Left renal pelvis (tissue), 4 donors: ENCODE measurements at places on chromosomes 2 and 18.

DNA sequence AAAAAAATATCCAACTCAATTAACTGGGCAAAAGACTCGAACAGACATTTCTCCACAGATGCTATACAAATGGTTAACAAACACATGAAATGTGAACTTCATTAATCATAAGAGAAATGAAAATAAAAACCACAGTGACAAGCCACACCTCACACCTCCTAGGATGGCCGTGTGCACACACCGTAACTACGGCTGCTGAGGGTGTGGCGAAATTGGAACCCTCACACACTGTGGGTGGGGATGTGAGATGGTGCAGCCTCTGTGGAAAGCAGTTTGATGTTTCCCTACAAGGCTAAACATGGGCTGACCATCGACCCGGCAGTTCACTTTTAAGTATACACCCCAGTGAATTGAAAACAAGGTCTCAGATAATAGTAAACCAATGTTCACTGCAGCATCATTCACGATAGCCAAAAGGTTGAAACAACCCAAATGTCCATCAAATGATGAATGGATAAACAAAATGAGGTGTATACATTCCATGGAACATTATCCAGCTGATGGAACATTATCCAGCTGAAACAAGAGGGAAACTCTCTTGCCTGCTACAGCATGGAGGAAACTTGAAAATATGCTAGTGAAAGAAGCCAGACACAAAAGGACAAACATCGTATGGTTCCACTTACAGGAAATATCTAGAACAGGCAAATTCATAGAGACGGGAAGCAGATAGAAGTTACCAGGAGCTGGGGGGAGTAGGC, 32.2 kb downstream of the ZAP70 start:
- DNase-seq, result no peak

- no peak for DNase-seq
These were observed 233.4 kb downstream of the NAPG start for GRCh38 chr18:10759241-10759640.

DNA sequence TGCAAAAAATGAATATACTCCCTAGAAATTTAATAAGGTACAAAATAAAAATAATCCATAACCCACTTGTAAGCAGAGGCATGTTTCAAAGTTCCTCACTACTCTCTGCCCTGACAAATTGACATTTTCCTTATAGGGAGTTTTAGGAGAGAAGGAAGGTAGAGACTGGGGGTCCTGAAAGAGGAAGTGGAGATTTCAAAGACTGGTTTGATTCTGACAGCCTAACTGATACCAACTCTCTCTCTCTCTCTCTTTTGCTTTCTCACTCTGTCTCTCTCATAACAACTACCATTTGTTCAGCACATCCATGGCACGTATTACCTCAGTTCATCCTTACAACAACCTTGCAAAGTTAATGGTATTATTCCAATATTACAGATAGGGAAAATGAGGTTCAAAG, 18.6 kb downstream of the FZD7 start:
- DNase-seq, result no peak

GRCh38 chr2:20451761-20452499, 5.1 kb downstream of the RHOB start:
- DNase-seq, result no peak

GRCh38 chr18:60319129-60319528, 53.4 kb downstream of the MC4R start:
- no peak for DNase-seq

DNA sequence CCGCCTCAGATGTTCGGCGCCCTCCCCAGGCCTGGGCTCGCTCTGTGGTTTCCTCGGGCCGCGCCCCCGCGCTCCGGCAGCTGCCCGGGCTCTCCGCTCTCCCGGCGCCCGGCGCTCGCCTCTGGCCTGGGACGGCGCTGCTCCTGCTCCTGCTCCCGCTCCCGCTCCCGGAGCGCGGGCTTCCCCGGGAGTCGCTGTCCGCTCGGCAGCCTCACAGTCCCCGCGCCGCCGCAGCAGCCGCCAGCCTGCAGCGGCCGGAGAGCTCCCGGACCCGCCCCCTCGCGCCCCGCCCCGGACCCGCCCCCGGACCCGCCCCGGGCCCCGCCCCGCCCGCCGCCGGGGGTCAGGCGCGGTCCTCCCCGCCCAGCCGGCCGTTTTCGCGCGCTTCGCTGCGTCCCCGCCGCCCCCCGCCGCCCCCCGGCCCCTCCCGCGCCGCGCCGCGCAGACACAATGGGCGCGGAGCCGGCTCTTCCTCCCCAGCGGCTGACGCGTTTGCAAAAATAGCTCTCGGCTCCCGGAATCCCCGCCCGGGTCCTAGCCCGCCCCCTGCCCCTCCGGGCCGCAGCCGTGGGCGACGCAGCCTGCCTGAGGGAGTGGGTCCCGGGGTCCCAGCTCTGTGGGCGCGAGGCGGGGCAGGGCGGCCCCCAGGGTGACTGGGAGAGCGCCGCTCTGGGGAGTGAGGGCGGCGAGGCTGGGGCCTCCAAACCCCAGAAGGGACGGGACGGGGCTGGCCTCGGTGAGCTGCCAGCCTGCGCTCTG, at the start of gene ARL4C:
ARL4C (minus strand) TSS at position 247 of the 759 bp plus-strand sequence. CDS start 495 bp downstream, outside the sequence.
- DNase-seq, result no peak

GRCh38 chr18:58862851-58863538, 1.7 kb upstream of the ZNF532 start:
- no peak for DNase-seq

DNA sequence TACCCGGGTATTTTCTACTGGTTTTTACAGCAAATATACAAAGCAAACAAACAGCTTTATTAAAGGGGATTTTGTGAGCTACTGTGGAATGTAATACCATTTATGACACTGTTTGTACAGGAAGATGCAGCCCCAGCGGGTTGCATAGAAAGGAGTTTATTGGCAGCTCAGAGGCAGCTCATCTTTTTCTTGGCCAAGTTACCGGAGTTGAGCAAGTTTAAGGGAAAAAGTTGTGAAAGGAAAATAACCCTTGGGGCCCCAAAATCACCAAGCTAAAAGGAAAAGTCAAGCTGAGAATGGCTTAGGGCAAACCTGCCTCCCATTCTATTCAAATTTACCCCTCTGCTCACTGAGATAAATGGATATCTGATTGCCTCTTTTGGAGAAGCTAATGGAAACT, 60.8 kb downstream of the MOB4 start:
- DNase-seq, result no peak

GRCh38 chr2:45180779-45181178, 171.5 kb upstream of the SIX2 start:
- DNase-seq, result no peak

- no peak for DNase-seq
These were observed 109.8 kb downstream of the AP1S3 start for GRCh38 chr2:223727562-223727961.

GRCh38 chr2:216394881-216395280, 17.4 kb upstream of the SMARCAL1 start:
- DNase-seq, result no peak

DNA sequence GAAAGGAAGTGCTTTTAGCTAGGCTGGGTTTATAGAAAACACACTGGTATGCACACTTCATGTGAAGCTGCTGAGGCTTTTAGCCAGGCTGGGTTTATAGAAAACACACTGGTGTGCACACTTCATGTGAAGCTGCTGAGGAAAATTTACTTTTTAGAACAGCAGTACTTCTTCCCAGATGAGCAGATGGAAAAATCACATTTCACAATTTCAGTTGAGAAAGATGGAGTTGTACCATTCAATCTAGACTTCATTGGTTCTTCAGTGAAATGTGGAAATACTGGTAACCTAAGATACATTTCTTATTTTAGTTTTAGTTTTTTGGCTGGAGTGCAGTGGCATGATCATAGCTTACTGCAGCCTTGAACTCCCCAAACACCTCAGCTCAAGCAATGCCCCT, 11.1 kb downstream of the SNTG2 start:
- DNase-seq, result no peak

DNA sequence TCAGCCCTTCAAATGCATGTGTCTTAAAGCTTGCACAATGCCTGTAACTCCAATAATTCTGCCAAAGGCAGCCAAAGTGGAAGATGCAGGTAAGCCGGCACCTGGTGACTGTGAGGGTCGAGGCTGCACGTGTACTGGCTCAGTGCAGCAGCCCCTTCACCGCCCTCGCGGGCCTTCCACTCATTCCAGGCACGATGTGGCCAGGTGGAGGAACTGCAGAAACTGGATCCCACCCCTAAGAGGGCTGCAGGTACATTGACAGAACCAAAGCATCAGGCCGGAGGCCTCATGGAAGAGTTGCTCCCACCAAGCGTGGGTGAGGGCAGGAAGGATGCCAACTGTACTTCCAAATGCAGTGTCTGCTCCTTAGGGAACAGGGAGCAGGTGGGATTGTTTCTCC, 253.4 kb downstream of the HDAC4 start:
- no peak for DNase-seq

DNA sequence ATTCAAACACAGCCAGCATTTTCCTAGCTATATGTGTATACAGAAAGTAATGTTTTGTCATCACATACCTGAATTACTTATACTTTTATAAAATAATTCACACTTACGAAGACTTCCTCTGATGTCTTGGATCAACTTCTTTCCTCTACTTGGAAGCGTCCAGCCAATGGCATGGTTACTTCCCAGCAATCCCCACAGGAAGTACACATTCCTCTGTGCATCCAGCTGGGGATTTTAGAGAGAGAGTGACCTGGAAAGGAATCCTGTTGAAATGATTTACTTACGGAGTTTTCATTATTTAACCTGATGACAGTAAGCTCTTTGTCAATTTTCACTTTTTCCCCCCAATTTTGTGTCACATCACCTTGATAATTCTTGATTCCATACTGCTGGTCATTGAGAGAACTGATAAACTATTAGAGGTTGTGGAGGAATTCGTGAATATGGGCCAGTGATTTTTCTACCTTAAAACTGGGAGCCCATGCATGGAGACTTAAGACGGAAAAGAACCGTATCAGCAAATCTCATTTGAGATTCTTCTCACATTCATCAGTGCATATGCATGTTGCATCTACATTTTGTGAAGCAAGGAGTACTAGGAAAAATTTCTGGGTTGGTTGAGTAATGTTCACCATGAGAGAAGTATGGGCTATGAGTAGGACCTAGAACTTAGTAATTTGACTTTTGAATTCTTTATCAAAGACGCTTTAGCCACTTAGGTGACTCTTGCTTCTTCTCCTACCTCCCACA, 9.0 kb upstream of the IL18R1 start:
- DNase-seq, result no peak

DNA sequence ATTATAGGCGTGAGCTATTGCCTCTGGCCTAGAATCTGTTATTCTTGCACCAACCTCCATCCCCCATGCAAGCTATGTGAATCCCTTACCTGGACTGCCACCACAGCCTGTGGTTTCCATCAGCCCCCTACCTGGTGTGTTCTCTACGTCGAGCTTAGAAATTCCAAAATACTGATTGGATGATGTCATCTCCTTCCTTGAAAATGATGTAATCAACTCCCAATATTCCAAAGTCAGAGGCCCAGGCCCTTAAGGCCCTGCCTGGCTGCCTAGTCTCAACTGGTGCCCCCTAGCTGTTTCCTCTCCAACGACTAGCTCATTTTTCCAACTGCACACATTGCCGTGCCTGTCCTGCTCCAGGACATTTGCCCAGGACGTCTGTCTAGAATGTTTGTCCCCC, 41.3 kb upstream of the GBX2 start:
- no peak for DNase-seq

- DNase-seq, result no peak
These were observed 27.6 kb upstream of the ASAP2 start for GRCh38 chr2:9178904-9179571.

DNA sequence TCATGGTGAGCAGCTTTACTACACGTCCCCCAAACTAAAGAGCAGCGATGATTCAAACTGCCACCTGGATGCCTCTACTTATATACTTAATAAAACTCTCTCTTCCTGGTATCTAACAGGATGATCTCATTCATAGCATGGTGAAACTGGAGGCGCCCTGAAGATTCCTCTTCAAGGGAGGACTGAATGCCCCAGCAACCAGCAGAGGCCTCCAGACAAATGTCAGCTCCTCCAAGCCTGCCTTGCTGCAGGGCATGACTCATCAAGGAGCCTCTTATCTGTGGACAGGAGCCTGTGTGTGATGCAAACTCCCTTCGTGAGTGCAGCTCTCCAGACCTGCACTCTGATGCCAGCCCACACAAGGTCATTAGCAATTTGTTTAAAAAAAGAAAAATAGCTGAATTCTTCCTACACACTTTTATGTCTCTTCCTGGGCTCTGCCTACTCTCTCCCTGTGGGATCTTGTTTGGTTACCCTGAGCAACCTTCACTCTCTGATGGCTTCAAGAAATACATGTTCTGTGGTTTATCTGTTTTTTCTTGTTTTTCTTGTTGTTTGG, 30.2 kb downstream of the LONRF2 start:
- DNase-seq, result no peak

GRCh38 chr2:184006998-184007397, 591.3 kb upstream of the ZNF804A start:
- no peak for DNase-seq

GRCh38 chr2:88489181-88489580, 36.7 kb upstream of the FOXI3 start:
- DNase-seq, result no peak

DNA sequence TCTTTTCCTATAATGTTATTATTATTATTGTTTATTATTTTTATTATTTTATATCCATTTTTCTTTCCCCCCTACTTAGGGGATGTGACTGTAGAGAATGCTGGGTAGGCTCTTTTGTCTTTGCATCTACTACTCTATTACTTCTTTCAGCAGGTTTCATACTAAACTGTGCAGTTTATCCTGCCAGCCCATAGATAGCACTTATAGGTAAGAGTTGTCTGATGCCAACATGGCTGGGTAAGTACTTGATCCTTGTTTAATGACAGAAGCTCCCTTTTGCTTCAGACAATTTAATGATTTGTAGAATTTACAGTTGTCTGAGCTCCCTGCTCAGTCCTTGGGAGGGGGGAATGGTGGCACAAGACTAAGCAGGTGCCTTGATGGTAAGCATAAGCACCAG, 262.9 kb upstream of the CDH2 start:
- DNase-seq, result no peak

DNA sequence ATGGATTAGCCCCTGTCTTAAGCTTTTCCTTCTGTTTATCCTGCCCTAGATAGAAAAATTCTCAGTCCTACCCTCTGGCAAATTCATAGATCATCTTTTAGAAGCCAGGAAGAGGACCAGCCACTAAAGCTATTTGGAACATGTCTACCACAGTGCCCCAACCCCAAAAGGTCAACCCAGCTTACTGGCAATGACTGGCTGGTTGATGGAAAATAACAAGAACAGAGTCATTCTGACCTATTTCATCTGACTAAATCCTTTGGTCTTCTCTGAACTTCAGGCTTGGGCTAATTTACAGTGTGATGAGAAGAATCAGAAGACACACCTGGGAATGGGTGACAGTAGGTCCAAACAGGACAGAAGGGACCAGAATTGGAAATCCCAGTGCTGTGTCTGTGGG, 227.3 kb upstream of the CCDC68 start:
- DNase-seq, result no peak

GRCh38 chr18:48459016-48459415, 49.8 kb upstream of the ZBTB7C start:
- no peak for DNase-seq

DNA sequence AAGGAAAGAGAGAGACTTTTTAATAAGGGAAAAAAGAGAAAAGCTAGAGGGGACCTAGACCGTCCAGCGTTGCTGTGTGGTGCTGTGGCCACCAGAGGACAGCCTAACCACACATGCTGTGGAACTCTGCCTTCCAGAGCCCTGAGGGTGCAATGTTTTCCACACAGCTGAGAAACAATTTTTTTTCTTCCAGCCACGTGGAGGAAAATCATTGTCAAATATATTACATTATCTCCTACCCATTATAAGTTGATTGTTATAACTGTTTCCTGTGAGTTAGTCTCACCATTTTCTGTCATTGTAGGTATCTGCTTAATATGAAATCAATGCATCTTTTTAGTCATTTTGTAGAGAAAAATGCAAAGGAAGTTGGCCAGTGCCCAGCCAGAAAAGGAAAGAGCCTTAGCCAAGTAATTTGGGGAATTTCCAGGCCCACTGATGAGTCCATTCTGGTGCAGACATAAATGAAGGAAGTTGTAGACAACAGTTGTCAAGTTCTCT, 5.9 kb upstream of the MRPL19 start:
- DNase-seq, result peak; percentile 47
